Neural crest cell (in vitro differentiated cells): ENCODE measurements at places on chromosomes 7 and 10. TPM values are rescaled to one million over a fixed set of nuclear protein-coding genes. Genes with fewer than 3 reads are reported as not detected.
A peak's percentile ranks its signal among the peaks of the same experiment; 100 is the strongest.

DNA sequence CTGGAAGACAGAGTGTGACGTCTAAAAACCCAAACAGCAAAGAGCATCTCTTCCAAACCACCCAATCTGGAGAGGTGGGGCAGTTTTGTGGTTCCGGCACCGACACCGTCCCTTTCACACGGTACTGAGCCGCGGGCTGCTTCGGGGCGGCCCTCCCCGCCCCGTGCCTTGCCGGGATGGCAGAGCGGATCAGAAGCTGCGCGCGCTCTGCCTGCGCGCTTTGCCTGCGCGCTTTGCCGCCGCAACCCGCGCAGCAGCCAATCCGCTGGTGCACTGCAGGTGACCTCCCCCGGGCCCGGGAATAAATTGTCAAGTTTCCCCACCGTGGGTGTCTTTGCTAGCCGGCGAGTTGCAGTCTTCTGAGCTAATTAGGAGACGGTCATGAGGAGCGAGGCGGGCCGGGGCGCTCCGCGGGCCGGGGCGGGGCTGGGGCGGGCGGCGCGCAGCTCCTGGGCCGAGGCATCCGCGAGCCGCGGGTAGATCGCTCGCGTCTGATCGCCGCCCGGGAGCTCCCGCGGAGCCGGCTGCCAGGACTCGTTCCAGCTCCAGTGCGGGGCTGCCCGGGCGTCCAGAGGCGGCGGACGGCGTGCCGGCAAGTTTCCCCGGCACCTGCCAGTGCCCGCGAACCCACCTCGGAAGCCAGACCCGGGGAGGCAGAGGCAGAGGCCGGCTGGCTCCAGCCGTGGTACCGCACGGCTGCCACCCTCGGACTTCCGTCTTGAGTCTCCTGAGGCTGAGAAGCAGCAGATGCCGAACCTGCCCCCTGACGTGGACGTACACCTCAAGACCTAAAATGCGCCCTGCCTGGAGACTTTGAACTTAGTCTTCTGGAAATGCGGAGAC, 536.0 kb upstream of the GALNT17 start:
- no peak overlapping the region for H3K27ac ChIP-seq
- H3K27me3 ChIP-seq, result peaks cover 70% of the 10 kb centered on the region
- peaks cover 8% of the 10 kb centered on the region for H3K36me3 ChIP-seq
- no peak for DNase-seq

- no peaks in the 10 kb centered on the region for H3K36me3 ChIP-seq
- H3K4me1 ChIP-seq, result peaks cover 15% of the 10 kb centered on the region
- H3K27me3 ChIP-seq, result no peaks in the 10 kb centered on the region
- no peak overlapping the region for H3K4me3 ChIP-seq
Measured at GRCh38 chr7:37048674-37049073, 324.4 kb upstream of the AOAH start.

- H3K27me3 ChIP-seq, result no peaks in the 10 kb centered on the region
- H3K27ac ChIP-seq, result no peak overlapping the region
- no peak for DNase-seq
- H3K36me3 ChIP-seq, result no peaks in the 10 kb centered on the region
- H3K4me3 ChIP-seq, result no peak overlapping the region
Measured at GRCh38 chr7:51352174-51353100, 35.8 kb upstream of the COBL start.

DNA sequence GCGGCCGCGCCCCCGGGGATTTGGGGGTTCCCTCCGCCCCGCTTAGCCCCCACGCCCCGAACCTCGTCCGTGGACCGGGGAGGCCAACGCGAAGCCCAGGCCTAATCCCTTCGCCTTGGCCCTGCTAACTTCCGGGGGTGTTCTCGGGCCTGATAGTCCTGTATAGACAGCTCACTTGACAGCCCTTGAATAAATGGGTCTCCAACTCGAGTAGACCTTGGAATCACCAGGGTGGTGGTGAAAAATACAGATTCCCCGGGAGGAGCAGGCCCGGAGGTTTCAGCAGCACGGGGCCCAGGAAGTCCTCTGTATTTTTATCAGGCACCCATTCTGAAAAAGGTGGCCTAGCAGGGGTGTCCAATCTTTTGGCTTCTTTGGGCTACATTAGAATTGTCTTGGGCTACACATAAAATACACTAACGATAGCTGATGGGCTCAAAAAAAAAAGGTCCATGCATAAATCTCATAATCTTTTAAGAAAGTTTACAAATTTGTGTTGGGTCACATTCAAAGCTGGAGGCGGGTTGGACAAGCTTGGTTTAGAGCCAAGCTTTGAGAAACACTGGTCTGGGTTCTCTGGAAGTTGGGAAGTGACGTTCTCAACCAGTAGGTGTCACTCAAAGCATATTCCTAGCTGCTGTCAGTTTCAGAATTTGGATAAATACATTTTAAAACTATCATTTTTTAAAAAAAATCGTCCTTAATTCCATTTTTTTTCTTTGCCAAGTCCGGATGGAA, 221.7 kb downstream of the PHTF2 start:
- peak; percentile 34 for DNase-seq
- H3K4me1 ChIP-seq, result peaks cover 24% of the 10 kb centered on the region
- H3K36me3 ChIP-seq, result no peaks in the 10 kb centered on the region
- H3K4me3 ChIP-seq, result peak overlapping the region; percentile 91
- no peak overlapping the region for H3K27ac ChIP-seq
- H3K27me3 ChIP-seq, result no peaks in the 10 kb centered on the region

The PNLIP gene
- total RNA-seq, result not detected in 2 replicates
